Activated CD4-positive, alpha-beta T cell treated with anti-CD3 and anti-CD28 coated beads, Interleukin-2, amount 50 U/mL, for 48 hours (primary cell): ENCODE measurements at places on chromosomes 7 and 10.

DNA sequence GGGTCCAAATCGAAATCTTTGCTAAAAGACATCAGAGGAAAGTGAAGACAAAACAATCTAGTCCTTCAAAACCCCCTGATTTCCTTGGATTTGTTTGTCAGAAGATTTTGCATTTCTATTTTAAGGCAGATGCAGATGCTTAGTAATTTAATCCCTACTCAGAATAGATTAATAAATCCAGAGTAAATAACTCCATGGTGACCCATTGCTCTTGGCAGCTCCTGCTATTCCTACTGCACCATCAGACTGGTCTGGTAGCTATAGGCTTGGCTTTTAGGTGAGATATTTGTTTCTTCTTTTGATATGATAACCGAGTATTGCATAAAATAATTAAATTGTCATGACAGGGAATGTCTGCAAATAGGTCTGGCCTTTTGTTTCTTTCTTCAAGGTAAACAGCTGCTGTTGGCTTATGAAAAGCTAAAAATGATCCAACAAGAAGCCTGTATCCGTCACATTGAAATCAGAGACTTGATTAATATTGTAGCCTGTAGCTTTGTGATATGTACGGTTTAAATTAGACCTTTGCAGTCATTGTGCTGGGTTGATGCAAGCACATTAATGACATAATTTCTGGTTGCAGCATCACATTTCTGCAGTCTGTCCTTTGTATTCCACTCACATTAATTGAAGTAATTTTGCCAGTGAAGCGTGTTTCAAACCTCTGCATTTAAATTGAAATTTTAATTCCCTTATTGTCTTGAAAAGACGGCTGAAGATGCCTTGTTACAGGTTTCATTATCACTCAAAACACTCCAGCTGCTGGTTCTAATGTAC, 40.7 kb downstream of the EXOC4 start:
- no peak for DNase-seq

DNA sequence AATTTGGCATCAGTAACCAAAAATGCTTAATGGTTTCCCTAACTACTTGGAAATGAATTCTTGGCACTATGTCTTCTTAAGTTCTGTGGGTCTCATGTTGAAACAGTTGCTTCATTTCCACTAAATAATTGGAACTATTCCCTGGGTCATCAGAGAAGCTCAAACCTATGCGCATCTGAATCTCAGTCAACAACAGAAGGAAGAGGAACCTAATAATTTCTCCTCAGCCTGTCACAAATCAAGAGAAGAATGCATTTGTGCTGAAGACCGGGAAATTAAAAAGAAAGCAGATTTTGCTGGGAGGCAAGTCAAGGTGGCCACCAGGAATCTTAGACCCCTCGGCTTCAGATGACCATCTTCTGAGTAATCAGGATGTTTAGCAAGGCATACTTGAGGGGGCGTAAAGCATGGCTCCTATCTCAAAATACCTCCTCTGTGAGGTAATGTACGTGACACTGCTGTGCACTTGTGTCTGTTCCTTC, 41.4 kb downstream of the TOMM7 start:
- no peak for DNase-seq

GRCh38 chr7:98613601-98614425, 3.3 kb upstream of the NPTX2 start:
- DNase-seq: no peak

- no peak for DNase-seq
These were observed 3.6 kb downstream of the CREB3L2 start for GRCh38 chr7:137998250-137998649.

- DNase-seq: no peak
These were observed 264.2 kb upstream of the ZMIZ1 start for GRCh38 chr10:78804411-78805032.

DNA sequence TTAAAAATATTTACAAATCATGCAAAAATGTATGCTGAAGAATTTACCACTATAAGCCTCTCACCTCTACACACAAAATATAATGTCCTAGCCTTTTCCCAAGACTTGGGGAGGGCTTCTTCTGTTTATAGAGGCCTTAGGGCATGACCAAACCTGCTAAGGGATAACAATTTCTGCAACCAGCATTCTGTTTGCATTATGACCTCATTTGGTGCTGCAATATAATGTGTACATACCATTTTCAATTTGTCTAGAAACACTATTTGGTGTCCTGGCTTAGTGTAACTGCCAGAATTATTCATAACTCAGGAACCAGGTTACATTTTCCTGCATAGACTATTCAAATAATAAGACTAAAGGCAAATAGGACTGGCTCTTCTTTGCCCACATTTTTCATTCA, 446.6 kb upstream of the SORCS1 start:
- no peak for DNase-seq

DNA sequence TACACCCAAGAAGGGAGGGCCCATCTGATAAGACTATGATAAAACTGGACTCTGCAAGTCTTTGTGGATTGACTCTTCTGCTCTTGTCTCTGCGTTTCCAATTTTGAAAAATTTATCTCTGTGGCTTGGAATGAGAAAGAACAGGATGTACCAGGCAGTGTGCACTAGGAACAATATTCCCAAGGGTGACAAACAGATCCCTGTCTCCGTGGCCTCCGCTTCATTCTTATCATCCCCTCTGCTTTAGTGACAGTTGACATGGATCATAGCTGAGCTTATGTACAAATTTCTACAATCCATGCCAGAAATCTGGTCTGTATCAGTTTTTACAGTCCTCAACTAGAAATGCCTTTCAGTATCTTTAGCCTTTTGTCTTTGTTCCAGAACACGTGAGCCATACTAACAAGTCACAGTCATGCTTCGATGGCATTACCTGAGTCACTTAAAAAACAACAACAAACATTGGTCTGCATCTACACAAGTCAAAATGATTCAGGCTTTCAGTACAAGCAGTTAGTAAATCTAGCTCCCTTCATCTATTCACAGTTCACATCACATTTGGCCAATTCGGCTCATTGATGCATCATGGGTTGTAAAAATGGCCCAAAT, 393.6 kb upstream of the CELF2 start:
- no peak for DNase-seq

DNA sequence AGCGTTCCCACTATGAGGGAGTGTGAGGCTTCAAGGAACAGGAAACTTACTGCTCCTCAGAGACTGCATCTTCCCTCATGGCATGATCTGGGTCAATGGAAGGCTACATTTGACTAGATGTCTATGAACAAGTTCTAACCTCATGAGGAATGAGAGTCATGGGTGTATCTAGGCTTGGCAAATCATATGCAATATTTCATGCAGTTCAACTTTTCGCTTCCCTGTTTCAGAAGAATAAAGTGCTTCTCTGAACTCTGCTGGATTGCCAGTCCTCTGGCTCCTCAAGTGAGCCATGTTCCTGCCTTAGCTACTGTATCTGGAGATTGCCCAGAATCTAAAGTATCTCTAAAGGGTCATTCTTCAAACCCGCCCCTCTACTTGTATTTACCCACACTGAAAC, 54.3 kb upstream of the SEMA3A start:
- no peak for DNase-seq

GRCh38 chr10:110496553-110497437, 912 bp upstream of the DUSP5 start:
- no peak for DNase-seq

GRCh38 chr10:1050554-1050953, 1.6 kb upstream of the IDI1 start:
- DNase-seq: peak; percentile 32

DNA sequence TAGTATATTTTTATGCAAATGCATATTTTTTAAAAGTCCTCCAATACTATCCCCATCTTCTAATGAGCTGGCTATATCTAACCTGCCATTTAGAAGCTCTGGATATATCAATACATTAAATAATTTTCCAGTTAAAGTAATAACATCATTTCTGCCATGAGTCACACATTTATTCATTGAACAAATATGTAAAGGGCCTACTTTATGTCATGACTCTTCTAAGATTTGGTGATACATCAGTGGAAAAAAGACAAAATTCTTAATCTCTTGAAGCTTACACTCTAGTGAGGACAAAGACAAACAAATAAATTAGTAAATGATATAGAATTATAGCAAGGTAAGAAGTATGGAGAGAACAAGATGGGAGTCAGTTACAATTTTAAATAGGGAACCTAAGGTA, 716.8 kb upstream of the LRRTM3 start:
- DNase-seq: no peak

DNA sequence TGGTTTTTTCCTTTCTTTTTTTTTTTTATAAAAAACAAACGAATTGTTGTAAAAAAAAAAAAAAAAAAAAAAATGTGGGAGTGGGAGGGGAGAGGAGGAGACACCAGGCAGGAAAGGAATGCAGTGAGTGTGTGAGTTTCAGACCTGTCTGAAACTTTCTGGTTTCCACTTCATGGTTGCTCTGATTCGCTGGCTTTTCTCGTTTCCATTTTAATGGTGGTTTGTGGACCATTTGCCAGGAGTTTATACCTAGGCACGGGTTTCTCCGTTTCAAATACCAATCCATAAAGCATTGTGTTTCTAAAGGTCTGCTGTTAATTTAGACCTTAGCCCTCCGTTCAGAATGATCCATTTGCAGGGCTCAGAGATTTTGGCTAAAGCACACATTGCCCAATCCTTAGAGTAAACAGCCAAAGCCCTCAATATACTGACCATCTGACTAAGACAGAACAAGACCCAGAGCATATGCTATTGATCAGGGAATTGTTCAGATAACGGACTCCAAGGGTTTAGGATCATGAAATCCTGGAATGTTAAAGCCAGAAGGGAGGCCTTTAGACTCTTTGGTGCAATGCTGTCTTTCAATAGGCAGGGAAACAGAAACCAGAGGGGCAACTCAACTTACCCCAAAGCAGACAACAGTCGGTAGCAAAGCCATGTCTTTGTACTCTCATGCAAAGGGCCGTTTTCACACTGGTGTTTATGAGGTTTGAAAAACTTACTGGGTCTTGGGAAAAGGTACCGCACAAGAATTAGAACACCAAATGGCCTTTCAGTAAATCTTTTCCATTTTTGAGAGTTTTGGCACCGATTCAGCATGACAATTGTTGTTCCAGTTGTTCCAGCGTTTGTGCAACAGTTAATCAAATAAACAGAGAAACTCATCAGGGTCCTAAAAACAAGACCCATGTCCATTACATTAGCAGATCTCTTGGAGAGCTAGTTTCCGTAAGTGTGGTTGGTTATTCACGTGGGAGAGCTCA, 94.3 kb upstream of the AGBL3 start:
- no peak for DNase-seq

- DNase-seq: peak; percentile 70
These were observed 378 bp downstream of the PIK3AP1 start for GRCh38 chr10:96719850-96720421.

DNA sequence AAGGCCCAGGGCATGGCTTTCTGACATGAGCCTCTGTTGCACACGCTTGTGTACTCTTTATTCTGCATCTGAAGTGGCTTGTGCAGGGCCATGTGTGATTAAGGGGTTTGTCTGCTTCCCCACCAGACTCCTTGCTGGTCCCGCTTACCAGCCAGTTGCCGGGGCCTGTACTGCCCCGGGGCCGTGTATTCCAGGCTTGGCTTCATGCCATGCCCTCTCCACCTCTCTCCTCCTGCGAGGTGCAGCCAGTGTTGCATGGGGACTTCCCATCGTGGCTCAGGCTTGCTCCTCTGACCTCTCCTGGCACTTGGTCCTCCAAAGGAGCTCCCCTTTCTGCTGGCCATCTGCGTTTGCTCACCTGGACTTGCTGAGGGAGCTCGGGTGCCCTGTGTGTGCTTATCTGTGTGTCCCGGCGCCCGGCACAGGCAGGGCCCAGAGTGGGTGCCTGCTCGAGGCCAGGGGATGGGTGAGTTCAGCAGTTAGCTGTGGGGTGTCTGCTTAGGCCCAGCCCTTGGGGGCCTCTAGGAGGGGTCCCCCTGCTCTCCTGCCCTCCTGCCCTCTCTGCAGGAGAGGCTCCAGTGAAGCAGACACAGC, 11.0 kb upstream of the C10orf143 start:
- no peak for DNase-seq

DNA sequence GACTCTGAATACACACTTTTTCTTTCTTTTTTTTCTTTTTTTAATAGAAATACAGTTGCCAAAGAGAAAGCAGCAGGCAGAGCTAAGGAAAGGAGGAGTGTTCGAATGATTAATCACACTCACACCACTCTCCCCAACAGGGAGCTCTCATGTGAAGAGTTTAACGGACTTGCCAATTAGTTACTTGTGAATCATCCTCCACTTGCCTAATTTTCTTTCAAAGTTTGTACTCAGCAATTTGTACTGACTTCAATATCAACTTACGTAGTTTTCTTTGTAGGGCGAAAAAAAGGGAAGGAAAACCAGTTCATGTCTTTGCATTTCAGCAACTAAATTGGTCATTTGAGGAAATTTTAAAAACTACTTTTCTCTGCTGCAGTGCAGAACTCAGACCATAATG, 109.2 kb downstream of the PIP4K2A start:
- DNase-seq: no peak

GRCh38 chr10:67815571-67816059, 22.4 kb downstream of the DNAJC12 start:
- no peak for DNase-seq

- DNase-seq: no peak
These were observed 81.4 kb downstream of the CACNA2D1 start for GRCh38 chr7:82362129-82362706.

GRCh38 chr10:68099736-68100135, 9.6 kb upstream of the MYPN start:
- DNase-seq: no peak

DNA sequence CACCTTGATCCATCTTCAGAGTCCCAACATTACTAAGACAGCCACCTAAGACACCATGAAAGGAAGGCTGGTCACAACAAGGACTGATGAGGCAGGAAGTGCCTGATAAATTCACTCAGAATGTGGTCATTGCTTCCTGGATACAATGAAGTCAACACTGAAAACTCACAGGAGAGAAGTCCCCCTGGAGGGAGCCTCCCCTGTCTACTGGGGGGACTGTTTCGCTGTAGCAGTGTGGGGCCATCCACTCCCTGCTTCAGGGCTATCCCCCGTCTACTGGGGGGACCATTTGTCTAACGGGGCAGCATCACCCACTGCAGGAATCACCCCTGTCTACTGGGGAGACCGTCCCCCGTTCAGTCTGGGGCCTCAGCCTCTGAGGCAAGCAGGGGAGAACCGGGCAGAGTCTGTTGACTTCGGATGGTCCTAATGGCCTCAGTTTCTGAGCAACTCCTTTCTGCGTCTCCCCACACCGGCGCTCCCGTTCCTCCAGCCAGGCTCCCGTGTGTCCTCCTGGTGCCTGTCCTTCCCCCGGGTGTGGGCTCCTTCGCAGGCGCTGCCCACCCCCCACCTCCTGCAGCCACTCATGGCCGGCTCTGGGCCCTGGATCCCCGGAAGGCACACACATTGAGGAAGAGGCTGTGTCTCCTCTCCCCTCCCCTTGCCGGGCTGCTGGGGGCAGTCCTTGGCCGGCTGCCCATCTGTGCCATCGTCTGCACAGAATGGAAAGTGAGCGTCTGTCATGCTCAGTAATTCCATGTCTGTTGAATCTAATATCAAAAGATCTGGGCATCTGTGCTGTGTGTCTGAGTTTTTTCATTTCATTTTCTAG, 59.9 kb upstream of the DNAJB6 start:
- no peak for DNase-seq

- DNase-seq: no peak
These were observed 185.3 kb downstream of the DIP2C start for GRCh38 chr10:504121-504611.

DNA sequence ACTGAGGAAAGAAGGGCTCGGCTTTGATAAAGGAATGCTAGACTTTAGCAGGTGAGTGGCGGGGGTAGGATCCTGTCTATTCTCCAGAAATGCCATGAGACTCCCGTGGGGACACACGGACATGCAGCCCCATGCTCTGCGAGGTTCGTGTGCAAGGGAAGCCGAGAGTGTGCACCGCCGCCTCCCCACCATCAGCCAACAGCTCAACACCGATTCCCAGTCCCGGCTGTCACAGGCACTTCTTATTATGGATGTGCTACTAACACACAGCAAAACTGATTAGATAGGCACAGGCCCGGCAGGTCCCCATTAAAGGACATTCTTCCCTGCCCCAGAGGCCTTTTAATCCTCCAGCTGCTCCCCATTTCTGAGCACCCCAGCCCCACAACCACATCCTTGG, 154.4 kb downstream of the PRKAG2 start:
- no peak for DNase-seq
